ENCODE measurements at places on chromosomes 1 and 21. TPM values are rescaled to one million over a fixed set of nuclear protein-coding genes. Genes with fewer than 3 reads are reported as not detected.
A peak's percentile ranks its signal among the peaks of the same experiment; 100 is the strongest.

The TRIM67 gene
- not detected for total RNA-seq

GRCh38 chr1:64886877-64887276, 79.5 kb downstream of the JAK1 start:
- H3K4me1 ChIP-seq = peaks cover 8% of the 10 kb centered on the region
- peaks cover 6% of the 10 kb centered on the region for H3K36me3 ChIP-seq
- DNase-seq = no peak
- H3K27ac ChIP-seq = no peak overlapping the region
- H3K27me3 ChIP-seq = no peaks in the 10 kb centered on the region
- H3K4me3 ChIP-seq = no peak overlapping the region

The GPR25 gene
- not detected for total RNA-seq

The MFSD2A gene
- 13.1 TPM for total RNA-seq

The ESPN gene
- total RNA-seq = not detected

The TMEM269 gene
- 0.35 TPM for total RNA-seq

- H3K36me3 ChIP-seq = no peaks in the 10 kb centered on the region
- no peaks in the 10 kb centered on the region for H3K27me3 ChIP-seq
- no peak for DNase-seq
- no peaks in the 10 kb centered on the region for H3K4me1 ChIP-seq
Observed at GRCh38 chr1:110309139-110309538, 30.0 kb upstream of the RBM15 start.

DNA sequence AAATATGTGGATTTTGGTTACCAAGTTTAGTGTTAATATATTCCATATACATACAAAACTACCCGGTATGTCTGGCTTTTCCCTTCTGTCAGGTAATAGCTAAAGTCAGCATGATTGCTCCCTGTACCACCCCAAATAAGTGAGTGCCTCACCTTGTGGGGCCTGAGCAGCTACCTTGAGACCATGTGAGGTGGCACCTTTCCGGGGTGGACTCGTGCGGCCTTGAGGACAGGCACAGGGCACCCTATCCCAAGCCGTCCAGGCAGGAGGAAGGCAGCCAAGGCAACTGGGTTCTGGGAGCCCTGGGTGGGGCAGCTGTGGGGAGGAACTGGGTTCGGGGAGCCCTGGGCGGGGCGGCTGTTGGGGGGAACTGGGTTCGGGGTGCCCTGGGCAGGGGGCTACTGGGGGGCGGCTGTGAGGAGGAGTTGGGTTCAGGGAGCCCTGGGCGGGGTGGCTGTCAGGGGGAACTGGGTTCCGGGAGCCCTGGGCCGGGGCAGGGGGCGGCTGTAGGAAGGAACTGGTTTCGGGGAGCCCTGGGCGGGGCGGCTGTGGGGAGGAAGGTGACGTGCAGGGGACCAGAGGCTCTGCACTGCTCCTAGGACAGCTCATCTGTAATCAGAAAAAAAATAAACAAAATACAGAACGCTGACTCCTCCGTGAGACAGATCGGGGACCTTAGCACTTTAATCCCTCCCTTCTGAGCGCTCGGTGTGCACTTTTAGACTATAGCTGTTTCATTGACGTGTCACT, 63.3 kb downstream of the POFUT2 start:
- no peak overlapping the region for H3K4me3 ChIP-seq
- no peak for DNase-seq
- H3K27ac ChIP-seq = no peak overlapping the region
- no peaks in the 10 kb centered on the region for H3K27me3 ChIP-seq
- H3K36me3 ChIP-seq = peaks cover 35% of the 10 kb centered on the region

The S100A8 gene
- total RNA-seq = 31.5 TPM

GRCh38 chr21:36338975-36339374, 19.0 kb downstream of the MORC3 start:
- H3K27me3 ChIP-seq = no peaks in the 10 kb centered on the region
- no peak overlapping the region for H3K27ac ChIP-seq
- no peak for DNase-seq
- no peaks in the 10 kb centered on the region for H3K4me1 ChIP-seq
- no peak overlapping the region for H3K4me3 ChIP-seq

- H3K4me1 ChIP-seq = peaks cover 12% of the 10 kb centered on the region
- H3K36me3 ChIP-seq = peaks cover 4% of the 10 kb centered on the region
- peak overlapping the region; percentile 64 for H3K4me3 ChIP-seq
- no peak for DNase-seq
Observed at GRCh38 chr1:61131716-61132115, 49.4 kb downstream of the NFIA start.

GRCh38 chr1:94707321-94708298, 112.5 kb upstream of the SLC44A3 start:
- no peak overlapping the region for H3K27ac ChIP-seq
- H3K4me3 ChIP-seq = no peak overlapping the region

GRCh38 chr1:63920154-63921117, 146.6 kb downstream of the ROR1 start:
- no peak overlapping the region for H3K4me3 ChIP-seq
- peaks cover 82% of the 10 kb centered on the region for H3K4me1 ChIP-seq
- H3K27me3 ChIP-seq = no peaks in the 10 kb centered on the region
- H3K27ac ChIP-seq = peak overlapping the region; percentile 76
- H3K36me3 ChIP-seq = no peaks in the 10 kb centered on the region

- H3K36me3 ChIP-seq = no peaks in the 10 kb centered on the region
- no peaks in the 10 kb centered on the region for H3K27me3 ChIP-seq
- DNase-seq = no peak
- H3K4me3 ChIP-seq = no peak overlapping the region
- H3K27ac ChIP-seq = peak overlapping the region; percentile 56
- peaks cover 50% of the 10 kb centered on the region for H3K4me1 ChIP-seq
Observed at GRCh38 chr1:234957330-234958065, 171.1 kb downstream of the TOMM20 start.

DNA sequence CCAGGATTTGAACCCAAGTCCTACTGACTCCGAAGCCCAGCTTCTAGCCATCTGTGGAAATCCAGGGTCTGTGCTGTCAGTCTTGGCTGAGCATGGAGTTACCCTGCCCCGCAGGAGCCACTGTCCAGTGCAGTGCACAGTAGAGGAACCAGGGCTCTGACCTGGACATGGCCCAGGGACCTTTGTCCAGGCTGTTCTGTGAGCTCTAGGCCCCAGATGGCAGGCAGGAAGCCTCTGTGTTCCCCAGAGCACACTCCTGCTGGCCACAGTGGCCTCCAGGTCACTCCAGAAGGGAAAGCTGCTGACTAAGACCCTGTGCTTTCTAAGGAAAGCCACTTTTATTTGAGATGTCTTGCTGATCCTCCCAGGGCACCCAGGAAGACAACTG, 13.8 kb downstream of the S100A7A start:
- no peak overlapping the region for H3K4me3 ChIP-seq
- no peak for DNase-seq
- no peaks in the 10 kb centered on the region for H3K36me3 ChIP-seq
- H3K27me3 ChIP-seq = no peaks in the 10 kb centered on the region
- no peaks in the 10 kb centered on the region for H3K4me1 ChIP-seq

- H3K27ac ChIP-seq = no peak overlapping the region
- H3K4me1 ChIP-seq = no peaks in the 10 kb centered on the region
- DNase-seq = no peak
- H3K4me3 ChIP-seq = no peak overlapping the region
- no peaks in the 10 kb centered on the region for H3K36me3 ChIP-seq
Observed at GRCh38 chr1:152388889-152389288, 25.2 kb downstream of the CRNN start.

DNA sequence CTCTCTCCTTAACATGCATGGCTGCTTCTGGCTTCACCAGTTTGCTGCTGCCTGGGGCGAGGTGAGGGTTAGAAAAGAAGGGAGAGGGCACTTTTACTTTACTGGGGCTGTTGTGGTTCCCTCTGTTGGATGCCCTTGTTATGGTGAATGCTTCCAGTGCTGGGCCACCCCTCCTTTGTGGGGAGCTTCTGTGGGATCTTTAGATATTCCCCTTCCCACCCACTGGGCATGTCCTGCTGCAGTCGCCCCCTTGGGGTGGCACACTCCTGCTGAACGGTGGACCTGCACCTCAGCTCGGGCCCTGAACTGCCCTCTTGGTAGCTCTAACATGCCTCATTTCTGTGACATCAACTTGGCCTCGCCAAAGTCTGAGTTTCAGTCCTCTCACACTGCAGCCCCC, 6.0 kb downstream of the TNN start:
- no peak overlapping the region for H3K27ac ChIP-seq
- no peak overlapping the region for H3K4me3 ChIP-seq
- peaks cover 7% of the 10 kb centered on the region for H3K4me1 ChIP-seq
- DNase-seq = no peak
- no peaks in the 10 kb centered on the region for H3K36me3 ChIP-seq

All from thoracic aorta (tissue), 2 donors.